Activated CD4-positive, alpha-beta T cell treated with anti-CD3 and anti-CD28 coated beads, Interleukin-2, Interleukin-6, amounts not matched to agents 100 ng/mL and 50 ng/mL, durations not matched to agents 16 hours and 8 hours (primary cell): ENCODE measurements at places on chromosomes 5 and 9.

DNA sequence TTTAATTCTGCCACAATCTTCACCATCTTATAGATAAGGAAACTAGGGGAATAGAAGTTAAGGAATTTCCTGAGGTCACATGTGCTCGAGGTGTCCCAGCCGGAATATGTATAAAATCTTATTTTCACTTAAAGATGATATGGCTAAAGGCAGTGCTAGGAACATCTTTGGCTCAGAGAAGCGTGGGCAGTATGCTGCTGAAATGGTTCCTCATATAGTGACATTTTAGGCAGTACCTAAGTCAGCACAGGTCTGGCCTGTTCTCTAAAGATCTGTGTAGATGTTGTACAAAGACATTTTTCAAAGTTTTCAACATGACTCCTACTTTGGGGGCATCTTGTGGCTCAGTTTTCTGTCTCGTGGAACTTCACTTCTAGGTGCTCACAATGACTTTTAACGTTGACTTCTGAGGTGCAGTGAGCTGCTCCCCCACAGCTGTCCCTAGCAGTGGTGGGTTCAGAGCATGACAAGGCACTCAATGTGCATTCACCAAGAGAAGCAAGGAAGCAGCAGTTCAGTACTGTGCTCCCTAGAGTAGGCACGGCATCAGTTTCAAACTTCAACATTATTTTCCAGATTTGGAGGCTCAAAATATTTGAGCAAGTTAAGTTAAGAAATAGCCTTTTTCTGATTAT is 40.3 kb downstream of the TNFAIP8 start:
- no peak for DNase-seq

DNA sequence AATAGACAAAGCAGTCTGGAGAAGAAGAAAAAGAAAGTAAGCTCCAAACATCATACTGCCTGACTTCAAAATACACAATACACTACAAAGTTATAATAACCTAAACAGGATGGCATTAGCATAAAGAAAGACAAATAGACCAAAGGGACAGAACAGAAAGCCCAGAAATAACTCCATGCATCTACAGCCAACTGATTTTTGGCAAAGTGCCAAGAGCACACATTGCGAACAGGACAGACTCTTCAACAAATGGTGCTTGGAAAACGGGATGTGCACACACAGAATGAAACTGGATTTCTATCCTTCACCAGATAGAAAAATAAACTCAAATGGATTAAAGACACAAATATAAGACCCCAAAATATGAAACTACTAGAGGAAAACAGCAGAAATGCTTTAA is 66.6 kb upstream of the SPATA31E1 start:
- DNase-seq: no peak

- DNase-seq: no peak
Measured at GRCh38 chr9:129712634-129713401, 40.0 kb downstream of the PTGES start.

DNA sequence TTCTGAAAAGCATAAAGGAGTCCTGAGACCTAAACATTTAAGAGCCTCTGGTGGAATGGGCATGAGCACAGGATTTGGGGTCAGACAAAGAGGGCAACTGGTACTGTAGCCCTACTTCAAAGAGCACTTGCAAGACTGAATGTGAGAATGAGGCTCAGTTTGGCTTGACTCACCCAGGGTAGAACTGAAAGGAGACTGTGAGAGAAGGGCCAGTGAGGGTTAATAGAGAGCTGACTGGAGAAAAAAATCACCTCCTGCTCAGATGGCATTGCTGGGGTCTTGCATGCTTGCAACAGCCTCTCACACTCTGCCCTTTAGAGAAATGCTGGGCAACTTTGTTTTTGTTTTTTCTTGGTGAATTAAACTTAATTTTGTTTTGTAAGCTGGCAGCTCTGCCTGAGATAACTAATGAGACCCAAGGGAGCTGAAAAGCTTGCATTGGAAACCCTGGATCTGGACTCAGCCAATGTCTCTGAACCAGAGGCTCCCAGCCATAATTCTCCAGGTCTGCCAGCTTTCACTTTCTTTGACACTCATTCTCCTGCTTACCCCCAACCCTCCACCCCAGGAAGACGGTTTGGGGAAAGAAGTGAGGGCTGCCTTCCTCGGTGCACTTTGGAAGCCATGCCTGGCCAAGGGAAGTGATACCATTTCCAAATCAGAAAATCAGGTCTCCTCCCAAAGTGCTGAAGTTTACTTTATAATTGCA is 161.1 kb upstream of the PANK3 start:
- DNase-seq: no peak

GRCh38 chr9:121771418-121771817 is 120.0 kb downstream of the DAB2IP start:
- DNase-seq: no peak

DNA sequence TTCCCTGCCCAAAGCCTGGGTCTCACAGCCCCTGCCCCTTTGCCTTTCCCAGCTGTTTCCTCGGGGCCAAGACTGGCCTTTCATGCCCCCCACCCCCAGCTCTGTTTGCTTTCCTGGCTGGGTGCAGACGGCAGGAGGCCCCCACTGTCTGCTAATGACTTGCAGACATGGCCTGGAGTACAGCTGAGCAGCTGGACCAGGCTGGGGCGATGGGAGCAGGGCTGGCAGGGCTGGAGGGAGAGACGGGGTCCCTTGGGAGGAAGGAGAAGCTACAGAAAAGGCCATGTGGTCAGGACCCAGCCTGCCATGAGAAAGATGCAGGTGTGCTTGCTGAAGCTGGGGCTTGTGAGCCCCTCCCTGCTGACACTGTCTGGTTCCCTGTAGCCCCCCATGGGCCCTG is 28.3 kb upstream of the GFPT2 start:
- DNase-seq: no peak

DNA sequence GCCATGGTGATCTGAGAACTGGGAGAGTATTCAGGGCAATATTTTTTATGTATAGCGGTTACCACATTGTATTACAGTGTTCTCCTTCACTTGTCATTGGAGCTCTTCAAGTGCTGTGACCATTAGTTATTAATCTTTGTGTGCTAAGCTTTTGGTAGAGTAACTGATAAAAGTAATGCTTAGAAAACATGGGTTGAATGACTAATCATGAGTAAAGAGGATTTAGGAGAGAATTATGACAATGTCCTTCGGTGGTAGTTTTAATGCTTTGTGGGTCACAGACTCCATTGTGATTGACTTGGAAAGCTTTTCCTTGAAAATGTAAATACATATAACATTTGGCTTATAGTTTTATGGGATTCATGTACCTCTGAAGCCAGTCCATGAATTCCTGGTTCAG is 21.4 kb downstream of the TGFBR1 start:
- DNase-seq: no peak

- no peak for DNase-seq
Measured at GRCh38 chr9:18068900-18069299, 405.1 kb upstream of the ADAMTSL1 start.

GRCh38 chr9:136222906-136223285 is 18.0 kb upstream of the LHX3 start:
- DNase-seq: no peak

DNA sequence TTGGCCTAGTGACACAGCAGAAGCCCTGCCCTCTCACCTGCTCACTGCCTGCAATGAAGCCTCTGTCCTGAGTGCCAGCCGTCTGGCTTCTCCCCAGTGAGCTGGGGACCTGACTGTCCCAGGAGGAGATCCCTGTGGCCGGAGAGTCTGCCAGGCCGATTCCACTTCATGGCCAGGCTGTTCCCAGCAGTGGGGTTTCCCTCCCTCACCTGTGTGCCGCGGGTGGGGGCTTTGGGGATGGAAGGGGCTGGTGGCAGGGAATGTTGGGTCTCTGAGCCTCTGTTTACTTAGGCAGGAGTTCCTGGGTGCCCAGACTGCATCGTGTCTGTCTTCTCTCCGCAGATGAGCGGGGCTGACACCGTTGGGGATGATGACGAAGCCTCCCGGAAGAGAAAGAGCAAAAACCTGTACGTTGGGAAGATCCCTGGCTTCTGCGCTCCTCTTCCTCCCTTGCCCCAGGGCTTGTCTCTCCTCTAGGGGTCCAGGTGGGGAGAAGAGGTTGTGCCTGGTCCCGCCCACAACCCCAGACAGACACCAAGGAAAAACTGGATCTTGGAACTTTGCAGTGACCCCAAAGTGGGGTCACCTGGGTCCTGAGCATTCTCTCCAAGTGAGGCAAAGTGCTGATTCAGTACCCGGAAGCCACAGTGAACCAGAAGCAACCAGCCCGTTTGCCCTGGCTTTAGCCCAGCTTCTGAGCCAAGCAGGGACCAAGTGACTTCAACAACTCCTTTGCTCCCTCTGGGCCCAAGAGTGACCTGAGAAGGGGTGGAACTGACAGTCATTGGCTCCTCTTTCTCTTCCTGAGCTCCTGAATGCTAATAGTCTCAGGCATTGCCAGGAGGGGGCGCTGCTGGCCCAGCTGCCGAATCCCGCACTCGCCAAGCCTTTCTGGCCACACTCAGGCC is 127.7 kb downstream of the RGS3 start:
- peak; percentile 81 for DNase-seq

DNA sequence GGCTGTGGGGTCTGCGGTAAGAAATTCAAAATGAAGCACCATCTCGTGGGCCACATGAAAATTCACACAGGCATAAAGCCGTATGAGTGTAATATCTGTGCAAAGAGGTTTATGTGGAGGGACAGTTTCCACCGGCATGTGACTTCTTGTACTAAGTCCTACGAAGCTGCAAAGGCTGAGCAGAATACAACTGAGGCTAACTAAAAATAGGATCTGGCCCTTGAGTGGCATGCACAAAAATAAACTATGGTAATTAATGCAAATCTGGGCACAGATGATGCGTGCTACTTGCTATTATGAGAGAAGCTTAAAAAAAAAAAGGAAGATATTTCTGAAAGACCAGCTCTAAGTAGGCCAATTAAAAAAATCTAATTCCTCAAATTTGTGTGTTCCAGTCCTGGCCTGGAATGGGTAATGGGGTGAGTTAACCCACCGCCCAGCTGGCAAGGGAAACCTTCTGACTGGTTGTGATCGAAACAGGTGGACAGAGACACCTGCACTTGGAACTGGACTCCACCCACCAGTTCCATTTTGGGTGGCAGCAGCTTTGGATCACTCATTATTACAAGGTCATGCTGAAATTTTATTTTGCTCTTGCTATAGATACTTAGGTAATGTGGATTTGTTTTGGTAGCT is 26.6 kb upstream of the ZBTB34 start:
- no peak for DNase-seq

DNA sequence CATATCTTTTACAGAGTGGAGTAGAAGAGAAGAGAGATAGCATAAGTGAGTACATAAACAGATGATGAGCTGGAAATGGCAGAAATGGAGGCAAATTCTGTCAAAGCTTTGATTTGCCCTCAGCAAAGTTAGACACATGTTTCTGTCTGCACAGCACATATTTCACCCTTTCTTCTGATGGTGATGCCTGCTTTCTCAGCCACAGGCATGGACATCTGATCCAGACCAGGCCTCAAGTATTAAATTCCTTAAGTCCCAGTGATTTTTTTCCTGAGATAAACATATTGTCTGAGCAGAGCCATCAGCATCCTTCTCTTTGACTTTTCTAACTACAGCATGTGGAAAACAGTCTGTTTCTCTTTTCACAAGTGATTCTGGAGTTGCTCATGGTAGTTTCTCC is 409.8 kb downstream of the MAN2A1 start:
- no peak for DNase-seq

DNA sequence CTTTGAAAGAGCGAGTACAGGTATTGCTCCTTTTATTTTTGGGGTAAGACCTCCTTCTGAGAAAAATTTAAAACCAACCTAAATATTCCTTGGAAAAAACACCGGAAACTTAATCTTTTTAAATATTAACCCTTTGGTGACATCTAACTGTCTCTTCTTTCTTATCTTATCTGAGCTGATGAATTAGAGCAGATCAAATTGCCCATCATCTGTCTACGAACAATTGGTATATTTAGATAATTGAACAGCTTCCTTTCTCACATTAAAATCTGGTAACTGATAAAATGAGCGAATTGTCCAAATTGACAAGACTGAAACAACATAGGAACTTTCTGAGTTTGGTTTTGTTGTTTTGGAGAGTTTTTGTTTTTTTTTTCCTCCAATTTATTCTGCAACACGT is 2.0 kb downstream of the ISL1 start:
- DNase-seq: no peak

GRCh38 chr5:10218658-10219057 is 31.0 kb downstream of the ATPSCKMT start:
- DNase-seq: no peak
